GM04504 (cell line): ENCODE measurements at places on chromosomes 16 and 17.

DNA sequence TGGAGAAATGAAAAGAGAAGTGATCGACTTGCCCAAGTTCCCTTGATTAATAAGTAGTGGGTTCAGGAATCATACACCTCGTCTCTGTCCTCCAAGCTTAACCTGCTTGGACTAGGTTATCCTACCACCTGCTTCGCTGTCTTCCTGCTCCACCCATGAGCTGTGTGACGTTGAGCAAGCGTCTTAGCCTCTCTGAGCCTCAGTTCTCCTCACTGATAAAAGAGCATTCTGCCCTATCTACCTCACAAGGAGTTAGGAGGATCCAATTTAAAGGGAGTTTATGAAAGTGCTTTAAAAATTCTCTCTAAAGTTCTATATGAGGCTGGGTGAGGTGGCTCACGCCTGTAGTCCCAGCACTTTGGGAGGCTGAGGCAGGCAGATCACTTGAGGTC, 9.5 kb upstream of the BHLHA9 start:
- no peak for DNase-seq

GRCh38 chr17:76716146-76716838, 5.5 kb upstream of the MXRA7 start:
- DNase-seq, result peak; percentile 99

DNA sequence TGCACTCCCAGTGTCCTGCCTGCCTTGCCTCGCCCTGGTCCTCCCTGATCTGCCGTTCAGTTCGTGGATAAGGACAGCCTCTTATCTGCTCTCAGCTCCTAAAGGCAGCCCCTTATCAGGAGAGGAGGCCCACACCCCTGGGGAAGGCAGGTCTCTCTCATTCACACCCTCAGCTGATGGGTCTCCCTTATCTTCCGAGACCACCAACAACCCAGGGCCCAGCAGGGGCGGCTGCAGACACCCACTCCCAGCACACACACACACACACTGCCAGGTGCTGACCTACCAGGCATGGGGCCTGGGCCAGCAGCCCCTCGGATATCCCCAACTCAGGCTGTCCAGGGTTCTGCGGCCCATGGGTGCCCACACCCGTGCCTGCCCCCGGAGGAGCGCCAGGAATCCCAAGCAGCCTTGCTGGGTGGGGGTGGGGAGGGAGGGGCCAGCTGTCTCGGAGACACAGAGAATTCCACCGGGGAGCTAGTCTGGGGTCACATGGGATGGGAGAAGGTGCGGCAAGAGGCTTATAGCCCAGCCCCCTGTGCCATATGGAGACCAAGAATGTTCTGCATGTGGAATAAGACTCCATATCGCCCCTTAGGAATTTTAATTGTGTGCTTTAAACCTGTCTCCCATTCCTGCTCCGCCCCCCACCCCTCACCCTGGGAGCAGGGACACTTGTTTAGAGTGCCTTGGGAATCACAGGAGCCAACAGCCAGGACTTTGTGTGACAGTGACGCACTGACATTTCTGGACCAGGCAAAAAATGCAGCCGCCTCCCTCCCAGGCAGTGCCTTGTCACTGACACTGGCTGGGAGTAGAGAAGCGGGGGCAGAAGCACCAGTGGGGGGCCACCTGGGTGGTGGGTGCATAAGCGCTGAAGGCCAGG, 41.9 kb upstream of the EMP2 start:
- DNase-seq, result no peak

- peak; percentile 76 for DNase-seq
These were observed 1.5 kb upstream of the ALOXE3 start for GRCh38 chr17:8119581-8120519.

GRCh38 chr17:31095236-31096105, 694 bp downstream of the NF1 start:
- DNase-seq, result no peak

DNA sequence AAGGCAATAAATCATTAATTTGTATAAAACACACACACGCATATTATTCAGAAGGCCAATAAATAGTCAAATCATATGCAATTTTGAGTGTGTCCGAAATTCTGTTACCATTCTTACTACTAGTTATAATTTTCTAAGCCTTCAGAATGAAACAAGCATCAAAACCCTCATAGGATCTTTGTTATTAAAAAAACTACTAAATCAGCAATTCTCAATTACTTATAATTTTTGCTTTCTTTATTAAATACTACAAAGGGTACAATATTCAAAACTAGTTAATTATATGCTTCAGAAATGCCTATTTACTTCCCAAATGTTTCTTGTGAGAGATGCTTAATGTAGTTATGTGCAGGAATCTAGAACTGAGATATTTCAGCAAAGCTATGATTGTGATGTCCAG, 413.1 kb upstream of the KIF2B start:
- no peak for DNase-seq
